Stimulated activated CD4-positive, alpha-beta T cell treated with anti-CD3 and anti-CD28 coated beads, Interleukin-15, amount 100 ng/mL, for 48 hours (primary cell): ENCODE measurements at places on chromosomes 1 and 21.

- no peak for DNase-seq
Measured at GRCh38 chr1:184388319-184388889, 1.6 kb downstream of the C1orf21 start.

DNA sequence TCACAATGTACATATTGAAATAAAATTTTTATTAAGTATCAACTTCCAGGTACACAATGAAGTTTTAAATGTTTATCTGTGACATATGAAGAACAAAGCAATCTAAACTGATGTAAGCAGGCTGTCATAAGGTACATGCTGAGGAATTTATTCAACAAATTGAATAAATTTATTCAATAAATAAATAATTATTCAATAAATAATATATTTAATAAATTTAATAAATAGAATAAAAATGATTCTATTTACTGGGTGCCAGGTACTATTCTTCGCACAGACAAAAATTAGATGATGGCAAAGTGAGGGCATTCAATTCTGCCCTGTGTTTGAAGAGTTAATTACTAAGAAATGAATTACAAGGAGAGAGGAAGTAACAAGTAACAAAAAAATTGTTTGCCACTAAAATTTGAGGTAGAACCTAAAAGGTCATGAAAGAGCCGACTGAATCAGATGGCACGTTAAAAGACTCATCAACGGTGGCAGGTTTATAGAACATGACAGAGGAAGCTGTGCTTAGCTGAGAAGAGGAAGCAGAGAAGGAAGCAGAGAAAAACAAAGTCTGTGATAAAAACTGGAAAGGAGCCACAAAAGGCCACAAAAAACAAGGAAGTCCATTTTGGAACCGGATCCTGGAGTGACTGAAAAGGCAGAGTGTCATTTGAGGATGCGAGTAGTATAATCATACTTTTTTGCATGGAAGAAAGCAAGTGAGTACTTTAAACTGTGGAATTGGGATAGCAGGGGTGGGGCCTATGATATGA lies 2.2 kb upstream of the USP24 start:
- no peak for DNase-seq

DNA sequence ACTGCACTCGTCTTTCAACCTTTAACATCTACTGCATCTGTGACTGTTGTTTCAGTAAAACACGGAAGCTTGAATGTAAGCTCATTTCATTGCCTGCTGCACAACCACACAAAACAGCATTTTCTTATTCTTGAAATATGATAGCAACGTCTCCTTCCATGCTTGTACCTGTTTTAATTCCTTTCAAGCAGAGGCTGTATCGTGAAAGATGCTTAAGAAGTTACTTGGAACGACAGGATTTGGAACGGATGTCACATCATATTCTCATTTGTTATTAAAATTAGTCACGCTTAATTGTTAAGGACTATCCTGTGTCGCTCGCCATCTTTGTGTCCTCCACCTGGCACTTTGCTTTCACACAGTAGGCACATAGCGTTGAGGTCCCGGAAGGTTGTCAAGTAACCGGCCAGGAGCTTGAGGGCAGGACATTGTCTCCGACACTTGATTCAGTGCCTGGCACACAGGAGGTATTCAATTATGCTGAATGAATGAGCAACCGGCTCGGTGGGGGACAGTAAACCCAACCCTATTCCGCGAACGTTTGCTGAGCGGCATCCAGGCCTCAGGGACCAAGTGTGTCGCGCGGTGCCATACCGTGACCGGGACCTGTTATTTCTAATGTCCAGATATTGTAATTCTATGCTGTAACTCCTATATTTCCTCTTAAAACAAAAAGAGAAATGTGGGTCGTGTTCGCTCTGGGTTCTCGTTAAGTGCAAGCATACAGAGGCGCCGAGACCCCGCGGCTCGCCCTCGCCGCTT lies 499 bp upstream of the SH3GLB1 start:
- DNase-seq, result no peak

DNA sequence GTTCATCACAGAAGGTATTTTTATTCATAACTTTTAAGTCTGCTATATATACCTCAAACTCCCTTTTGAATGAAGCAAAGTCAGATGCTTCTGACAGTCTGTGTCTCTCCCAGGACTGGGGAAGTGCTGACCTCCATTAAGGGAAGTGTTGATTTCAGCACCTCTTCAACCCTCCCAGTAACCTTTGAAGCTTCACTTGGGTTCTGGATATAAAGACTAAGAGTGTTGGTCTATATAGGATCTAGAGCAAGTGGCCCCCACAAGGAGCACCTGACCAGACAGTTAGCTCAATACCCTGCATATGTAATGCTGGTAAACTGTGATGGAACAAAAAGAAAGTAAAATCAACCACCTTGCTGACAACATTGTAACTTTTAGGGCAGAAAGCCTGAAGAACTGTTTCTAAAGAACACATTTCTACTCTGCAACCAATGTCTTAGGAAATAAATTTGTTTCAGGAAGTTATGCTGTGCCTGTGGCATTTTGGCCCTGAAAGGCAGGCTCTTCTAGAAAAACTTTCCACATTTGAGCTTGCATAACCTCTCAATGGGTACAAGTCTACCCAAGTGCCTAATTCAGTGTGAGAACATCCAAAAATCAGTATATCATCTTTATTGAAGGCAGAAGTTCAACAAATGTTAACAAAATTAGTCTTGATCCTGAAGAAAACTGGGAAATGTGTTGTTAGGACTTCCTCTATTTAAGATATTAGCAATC lies 865 bp upstream of the PTPN22 start:
- DNase-seq, result no peak

DNA sequence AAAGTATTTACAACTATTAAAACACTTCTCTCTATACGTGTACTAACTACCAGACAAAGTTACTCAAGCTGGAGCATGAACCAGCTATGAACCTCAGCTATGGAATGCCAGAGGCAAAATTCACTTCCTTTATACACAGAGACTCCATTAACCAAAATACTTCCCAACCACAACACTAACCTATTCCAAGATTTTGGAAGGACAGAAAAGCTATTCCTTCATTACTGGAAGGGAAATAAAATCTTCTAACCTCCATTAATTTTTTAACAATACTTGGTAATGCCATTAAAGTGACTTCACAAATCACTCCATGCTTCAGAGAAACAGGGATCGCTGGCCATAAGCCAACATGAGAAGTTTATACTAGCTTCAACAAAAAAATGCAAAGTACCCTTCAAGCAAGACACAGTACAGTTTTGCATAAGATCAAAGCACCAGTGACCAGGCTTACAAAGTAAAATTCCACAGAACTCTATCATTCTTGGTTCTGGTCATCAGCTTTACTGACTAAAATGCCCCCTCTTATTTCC lies 58.0 kb downstream of the PUM1 start:
- no peak for DNase-seq

DNA sequence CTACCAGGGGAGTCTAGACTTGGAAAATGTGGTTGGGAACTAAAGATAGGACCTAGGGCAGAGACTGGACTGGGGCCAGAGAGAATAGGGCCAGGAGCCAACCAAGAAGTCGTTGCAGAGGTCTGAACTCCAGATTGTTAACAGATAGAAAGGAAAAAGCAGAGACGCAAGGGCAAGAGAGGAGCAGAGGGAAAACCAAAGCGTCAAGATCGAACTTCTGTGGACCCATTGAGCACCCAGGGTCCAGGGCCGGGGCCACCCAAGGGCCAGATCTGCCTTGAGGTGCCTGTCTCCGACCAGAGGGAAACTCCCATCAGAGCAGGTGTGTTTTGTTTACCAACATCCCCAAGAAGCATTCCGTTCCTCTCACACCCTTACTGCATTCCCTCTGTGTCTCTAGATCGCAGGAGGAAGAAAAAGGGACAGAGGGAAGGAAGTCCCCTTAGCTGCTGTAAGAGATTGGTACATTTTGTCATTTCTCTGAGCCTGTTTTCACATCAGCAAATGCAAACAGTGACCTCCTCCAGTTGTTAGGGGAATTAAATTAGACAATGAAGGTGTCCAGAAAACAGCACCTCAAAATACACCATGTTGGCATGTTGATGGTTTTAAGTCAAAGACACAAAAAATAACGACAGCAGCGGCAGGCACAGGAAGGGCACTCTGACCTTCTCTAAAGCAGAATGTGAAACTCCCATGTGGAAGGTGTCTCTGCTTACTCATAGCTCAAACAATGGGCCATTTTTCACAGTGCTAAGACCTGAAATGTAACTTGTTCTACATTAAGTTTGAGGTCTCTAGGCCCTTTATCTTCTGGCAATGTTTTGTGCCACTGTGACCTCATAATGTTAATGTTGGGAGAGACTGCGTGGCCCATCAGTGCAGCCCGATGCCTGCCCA lies 105.8 kb upstream of the RAB4A start:
- DNase-seq, result no peak

DNA sequence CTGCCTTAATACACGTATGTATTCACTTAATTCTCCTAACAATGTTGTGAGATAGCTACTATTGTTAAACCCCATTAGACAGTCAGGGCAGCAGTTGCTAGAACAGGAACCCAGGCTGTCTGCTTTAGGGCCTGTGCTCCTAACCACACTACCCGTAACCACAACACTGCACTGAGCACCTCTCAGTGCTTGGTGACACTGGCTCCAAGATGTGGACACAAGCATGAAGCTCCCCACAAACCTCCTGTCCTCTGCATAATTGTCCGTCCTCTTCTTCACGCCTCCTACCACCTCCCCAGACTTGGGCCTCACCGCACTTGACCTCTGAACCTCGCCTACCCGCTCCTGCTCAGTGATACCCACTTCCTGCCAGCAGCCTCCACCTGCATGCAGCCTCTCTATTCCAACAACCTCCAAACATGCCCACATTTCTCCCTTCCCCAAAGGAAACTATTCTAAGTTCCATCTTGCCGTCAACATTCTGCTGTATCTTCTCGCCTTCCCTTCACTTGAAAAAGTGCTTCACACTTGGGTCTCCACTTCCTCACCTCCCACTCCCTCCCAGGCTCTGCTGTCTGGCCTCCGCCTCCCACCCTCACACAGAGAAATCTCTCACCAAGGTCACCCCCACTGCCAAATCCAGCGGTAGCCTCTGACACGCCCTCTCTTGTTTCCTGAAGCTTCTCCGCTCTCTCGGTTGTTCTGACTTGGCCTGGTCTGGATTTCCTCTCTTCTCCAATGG lies 14.6 kb upstream of the AHDC1 start:
- no peak for DNase-seq

GRCh38 chr1:198588845-198589244 lies 48.4 kb upstream of the ATP6V1G3 start:
- DNase-seq, result no peak

DNA sequence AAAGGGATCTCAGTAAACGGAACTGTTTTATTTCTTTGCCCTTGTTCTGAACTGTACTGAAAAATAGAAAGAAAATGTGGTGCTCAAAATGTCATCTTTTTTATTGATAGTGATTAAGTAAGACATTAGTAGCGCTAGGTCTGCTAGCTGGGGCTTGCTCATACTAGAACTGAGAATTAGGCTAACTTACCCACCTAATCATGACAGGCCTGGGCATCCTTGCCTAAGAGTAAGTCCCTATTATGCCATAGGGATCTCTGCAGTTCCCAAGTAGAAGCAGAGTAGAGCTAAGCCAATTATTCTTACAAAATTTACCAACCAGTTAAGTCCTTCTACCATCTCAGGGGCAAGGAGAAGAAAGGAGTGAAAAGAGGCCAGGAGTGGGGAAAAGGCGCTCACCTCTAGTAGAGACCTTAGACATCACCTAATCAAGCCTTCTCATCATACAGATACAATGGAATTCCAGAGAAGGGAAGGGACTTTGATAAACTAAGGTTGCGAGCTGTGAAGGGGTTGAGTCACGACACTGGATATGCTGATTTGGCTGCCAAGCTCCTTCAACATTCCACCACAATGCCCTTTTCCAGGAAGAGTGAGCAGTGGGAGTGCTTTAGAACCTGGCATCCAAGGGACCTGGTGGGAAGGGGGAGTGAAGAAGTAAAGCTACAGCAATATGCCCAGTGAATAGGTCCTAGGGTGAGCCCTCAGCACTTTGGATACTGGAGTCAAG lies 27.7 kb upstream of the RPTN start:
- no peak for DNase-seq

DNA sequence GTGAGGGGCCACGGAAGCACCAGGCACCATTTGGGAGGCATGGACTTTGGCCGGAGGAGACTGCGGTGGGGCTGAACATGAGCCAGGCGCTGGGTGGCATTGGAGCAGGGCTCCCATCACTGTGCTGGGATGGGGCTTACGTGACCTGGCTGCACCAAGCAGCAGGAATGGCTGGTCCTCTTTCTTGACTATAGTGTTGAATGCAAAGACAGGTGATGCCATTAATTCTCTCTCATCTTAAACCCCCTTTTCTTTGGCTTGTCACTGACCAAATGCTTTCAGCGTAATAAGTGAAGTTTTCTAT lies 447.9 kb downstream of the CAMTA1 start:
- DNase-seq, result no peak

- no peak for DNase-seq
Measured at GRCh38 chr1:2330519-2331199, 60.7 kb downstream of the MORN1 start.
